Renal cortex interstitium (tissue), 15 donors: ENCODE measurements at places on chromosomes 6 and 20.
A peak's percentile ranks its signal among the peaks of the same experiment; 100 is the strongest.

DNA sequence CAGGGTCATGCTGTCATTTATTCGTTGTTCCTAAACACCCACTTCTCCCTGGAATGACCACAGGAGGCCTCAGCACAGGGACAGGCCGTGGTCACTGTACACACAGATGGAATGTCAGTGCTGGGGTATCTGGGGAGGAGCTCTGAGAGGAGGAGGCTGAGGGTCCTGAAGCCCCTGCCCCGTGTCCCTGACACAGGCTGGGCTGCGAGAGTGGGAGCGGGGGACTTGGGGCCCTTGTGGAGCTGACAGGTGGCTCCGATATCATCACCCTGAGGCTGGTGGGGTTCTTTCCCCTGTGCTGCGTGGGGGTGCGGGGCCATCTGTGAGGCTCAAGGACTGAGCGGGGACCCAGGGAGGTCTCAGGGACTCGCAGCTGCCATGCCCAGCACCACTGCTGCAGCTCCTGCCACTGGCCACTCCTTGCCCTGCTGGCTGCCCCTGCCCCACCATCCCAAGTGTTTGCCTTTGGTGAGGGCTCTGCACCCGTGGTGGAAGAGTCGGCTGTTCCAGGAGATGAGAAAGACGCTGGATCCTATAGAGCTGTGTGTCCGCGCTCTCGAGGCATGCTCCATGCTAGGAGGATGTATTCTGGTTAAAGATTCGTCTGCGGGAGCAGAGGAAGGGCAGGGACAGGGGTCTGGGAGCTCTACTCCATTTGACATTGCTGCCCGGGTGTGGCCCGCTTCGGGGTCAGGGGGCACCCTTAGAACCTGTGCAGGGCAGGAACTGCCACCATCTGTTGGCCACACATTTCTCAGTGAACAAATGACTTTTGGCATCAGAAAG is 18.9 kb downstream of the NPEPL1 start:
- no peak for DNase-seq

DNA sequence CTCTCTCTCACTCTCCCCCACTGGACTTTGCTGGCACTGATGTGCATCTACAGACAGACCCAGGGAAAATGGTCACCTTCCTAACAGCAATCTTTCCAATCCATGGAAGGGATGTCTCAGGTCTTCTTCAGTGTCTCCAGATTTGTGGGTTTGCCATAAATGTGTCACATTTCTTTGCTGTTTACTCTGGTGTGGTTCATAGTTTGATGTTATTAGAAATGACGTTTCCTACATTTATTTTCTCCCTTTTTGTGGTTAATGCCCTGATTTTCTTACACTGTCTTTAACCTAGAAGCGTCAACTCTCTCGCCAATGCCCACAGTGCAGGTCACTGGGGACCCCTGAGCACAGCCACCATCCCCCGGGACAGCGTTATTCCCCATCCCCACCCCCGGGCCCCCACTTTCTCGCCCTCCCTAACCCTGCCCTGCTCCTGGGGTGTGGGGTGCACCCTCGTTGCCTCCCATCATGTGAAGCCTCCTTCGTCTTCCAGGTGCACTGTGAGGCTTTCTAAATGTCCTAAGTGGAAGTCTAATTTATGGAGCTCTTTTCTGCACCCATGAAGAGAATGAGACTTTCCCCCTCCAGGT is 86.5 kb downstream of the YTHDF1 start:
- DNase-seq: no peak

DNA sequence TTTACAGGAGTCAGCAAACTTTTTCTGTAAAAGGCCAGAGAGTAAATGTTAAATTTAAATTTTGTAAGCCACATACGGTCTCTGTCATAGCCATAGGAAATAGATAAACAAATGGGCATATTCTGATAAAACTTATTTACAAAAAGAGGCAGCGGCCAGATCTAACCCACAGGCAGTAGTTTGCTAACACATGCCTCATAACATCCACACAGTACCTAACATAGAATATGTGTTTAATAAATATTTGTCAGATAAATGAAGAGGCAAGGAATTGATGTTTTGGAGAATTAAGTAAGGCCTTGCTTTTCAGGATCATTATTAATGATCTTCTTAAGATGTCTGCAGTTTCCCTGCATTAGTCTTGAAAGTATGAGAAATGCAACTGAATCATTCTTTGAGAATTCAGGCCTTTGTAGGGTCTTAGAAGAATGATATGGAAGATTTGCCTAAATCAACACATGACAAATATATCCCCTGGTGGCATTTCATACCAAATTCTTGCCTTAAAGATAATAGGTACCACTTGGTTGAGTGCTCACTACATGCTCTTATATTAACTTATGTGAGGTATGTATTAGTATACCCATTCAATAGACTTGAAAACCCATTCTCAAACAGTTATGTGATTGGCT is 39.3 kb upstream of the TRAM2 start:
- DNase-seq: no peak

DNA sequence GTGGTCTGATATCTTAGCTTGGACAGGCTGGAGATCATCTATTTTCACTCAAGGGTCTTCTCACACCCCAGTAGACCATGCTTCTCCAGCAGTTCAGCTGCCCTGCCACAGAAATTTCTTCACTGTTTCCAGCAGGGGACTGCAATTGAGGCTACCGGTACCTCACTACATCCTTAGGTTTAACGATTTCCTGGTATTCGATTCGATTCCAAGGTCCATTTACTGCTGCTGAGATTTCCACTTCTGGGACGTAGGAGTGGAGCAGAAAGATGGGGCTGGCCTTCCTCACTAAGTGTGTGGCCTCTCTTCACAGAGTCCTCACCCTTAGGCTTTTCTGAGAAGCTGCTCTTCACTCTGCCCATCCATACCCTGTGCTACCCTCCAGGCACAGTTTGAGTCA is 6.2 kb downstream of the VPS16 start:
- no peak for DNase-seq

- DNase-seq: peak; percentile 69
Measured at GRCh38 chr20:1803061-1803931, 91.9 kb upstream of the SIRPA start.

GRCh38 chr20:44208165-44208564 is 2.4 kb downstream of the OSER1 start:
- no peak for DNase-seq

GRCh38 chr6:21500314-21501020 is 93.1 kb upstream of the SOX4 start:
- no peak for DNase-seq

DNA sequence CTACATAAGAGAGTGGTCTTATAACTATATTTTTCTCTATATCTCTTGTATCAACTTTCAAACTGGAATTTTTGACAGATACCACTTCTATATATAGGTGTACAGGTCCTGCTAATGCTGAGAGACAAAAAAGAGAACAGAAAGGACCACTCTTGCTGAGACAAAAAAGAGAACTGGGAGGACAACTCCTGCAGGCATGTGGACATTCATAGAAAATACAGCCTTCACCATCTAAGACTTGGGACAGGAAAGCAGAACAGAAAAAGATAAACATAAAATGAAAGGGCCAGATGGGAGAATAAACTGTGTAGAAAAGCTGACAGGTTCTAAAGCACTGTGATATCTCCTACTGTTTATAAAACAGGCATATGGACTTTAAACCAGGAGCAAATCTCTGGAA is 541.0 kb upstream of the ADGRB3 start:
- DNase-seq: no peak

DNA sequence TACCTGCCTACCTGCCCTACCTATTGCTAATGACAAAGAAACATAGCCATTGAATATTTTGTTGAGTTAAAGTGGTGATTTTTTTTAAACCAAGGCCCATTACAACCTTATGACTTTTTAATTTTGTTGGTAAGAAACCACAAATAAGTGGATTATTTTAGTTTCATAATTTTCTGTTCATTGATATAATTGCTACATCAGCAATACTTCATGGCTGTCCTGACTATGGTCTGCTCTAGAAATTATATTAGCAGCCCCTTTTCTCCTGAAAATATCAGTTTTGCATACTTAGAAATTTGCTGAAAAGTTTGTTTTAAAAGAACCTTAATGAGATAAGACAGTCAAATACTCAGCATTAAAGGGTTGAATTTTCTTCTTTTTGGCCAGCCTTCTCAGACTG is 106.5 kb downstream of the HIVEP1 start:
- DNase-seq: no peak

- no peak for DNase-seq
Measured at GRCh38 chr6:137728386-137729349, 138.4 kb upstream of the TNFAIP3 start.

DNA sequence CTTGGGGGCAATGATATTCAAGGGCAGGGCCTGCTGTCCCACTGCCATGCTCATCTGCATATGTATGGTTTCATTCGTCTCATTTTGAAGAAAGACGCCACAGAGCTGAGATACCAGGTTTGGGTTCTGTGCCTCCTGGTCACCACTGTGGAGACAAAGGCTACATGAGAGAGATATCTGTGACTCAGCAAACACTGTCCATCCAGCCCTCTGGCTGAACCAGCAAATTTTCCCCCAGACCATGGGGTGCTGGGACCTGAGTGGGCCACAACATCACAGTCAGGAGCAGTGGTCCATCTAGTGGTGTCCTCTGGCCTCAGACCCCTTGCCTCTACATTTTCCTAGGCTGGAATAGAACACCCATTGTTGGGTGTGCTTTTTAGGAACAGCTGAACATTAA is at the start of gene MAS1L:
MAS1L (minus strand) TSS at position 297 of the 400 bp plus-strand sequence; CDS start at position 243, 54 bp downstream.
- no peak for DNase-seq

DNA sequence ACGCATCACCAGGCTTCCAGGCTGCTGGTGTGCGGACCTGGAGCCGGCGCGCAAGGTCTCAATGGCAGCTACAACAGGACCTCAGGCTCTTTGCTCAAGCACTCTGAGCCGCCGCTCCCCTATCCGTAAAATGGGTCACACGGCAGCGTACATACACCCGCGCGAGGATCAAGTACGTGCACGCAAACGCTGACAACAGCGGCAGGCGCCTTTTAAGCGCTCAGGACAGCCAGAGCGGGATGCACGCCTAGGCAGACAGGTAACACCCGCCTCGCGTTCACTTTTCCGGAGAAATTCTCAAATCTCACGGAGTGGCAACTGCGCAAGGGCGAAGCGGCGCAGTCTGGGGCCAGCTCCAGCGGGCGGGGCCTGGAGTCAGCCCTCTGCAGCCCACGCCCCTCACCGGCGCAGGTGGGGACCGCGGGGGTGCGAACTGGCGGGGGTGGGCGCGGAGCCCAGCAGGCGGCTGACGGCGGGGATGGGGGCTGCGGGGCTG is 535 bp downstream of the EXOC2 start:
- no peak for DNase-seq

DNA sequence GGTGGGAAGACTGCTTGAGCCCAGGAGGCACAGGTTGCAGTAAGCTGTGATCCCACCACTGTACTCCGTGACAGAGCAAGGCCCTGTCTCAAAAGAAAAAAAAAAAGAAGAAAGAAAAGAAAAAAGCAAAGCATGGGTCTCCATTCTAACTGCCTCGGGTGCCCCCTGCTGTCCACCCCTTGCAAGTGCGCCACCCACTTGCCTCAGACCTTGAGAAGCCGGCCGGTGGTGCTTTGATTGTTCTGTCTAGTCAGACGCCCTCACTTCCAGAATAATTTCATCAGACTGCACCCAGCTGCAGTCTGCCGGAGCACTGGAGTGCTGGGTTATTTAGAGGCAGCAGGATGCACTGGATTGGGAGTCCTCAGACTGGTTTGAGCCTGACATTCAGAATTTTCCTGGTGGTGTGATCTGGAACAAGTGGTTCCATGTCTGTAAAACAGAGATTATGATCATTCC is 17.6 kb upstream of the TM9SF4 start:
- peak; percentile 65 for DNase-seq

GRCh38 chr20:64065974-64066343 is 3.0 kb downstream of the TCEA2 start:
- DNase-seq: no peak

DNA sequence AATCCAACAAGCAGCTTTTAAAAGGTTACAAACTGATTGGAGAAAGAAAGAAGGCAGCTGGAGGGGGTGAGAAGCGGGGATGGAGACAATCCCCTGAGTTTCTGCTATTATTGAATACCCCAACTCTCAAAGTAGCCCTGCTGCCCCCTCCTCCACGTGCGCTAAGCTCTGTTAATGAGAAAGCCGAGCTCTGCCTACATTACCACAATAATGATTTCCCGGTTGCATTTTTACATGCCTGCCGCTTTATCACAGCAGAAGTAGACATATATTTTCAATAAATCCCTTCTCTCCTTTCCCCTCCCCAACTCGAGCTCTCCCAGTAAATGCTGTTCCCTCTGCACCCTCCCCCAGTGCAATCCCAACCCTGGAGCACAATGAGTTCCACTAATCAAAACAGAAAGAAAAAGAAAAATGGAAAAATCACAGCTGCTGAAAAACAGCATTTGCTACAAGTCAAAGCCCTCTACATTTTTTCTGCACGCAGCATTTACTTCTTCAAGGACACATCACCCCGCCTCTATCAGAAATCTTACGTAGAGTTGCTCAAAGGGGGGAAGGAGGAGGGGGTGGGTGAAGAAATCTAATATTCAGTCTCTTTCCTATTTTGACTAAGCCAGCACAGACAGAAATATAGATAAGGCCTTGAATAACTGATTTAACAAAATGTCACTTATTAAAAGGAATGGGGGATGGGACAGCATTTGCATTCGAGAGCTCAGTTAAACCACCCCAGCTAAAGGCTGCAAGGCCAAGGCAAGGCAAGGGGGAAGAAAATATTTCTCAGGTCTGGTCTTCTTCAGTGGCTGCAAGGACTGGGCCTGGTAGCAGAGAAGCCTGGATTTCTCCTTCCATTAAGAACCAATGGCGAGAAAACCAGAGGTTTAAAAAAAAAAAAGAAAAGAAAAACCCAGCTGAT is 10.7 kb downstream of the TRERF1 start:
- no peak for DNase-seq

DNA sequence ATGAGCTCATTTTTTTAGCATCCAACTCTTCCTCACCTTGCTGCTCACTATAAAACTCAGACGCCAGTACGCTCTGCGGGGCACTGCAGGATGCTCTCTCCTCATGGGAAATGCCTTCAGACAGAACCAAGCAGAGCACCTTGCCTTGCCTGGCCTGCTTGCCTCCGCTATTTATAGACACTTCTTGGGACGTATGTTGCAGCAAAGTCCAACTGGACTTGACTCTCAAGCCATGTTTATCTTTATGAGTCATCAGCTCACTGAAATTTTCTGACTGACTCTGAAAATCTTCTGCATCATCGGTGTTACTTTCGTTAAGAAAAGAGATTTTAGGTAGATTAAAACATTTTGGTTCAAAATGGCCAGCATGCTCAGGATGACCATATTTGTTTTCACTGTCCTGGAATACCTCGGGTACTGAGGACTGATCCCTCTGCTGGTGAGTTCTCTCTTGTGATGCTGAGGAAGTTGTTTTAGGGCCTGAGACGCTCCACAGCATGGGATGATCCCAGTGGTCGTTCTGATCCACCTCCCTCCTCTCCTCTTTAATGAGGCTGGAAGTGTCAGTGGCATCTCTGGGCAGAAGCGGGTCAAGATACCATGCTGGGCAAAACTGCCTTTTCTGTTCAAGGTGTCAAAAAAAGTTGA is 204.5 kb downstream of the KIF16B start:
- DNase-seq: no peak

DNA sequence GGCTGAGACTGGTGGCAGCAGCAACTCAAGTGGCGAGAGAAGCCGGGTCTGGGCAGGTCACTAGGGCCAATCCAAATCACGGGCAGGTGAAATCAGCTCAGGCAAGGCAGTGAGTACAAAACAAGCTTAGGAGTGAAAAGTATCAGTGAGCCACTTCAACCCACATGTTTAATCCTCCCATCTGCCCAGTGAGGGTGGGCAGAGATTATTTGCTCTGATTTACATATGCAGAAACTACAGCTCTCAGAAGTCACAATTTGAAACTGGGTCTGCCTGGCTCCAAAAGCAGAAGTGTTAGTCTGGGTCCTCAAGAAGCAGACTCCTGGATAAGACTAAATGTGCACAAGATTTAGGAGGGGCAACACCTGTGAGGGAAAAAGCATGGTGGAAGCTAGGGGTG is 173.7 kb upstream of the LRFN2 start:
- no peak for DNase-seq

- DNase-seq: no peak
Measured at GRCh38 chr20:44540834-44541233, 19.0 kb upstream of the SERINC3 start.
